ENCODE measurements at places on chromosomes 16 and 17. TPM values are rescaled to one million over a fixed set of nuclear protein-coding genes. Genes with fewer than 3 reads are reported as not detected.

The LRRC46 gene
- 0.10 TPM for total RNA-seq

The TERB1 gene
- total RNA-seq = not detected

The ABCC3 gene
- 29.7 TPM for total RNA-seq

The LCAT gene
- 11.8 TPM for total RNA-seq

The TRAF4 gene
- total RNA-seq = 32.4 TPM

The AOC3 gene
- 1.3 TPM for total RNA-seq

The MT2A gene
- total RNA-seq = 183 TPM

The SCN4A gene
- under 0.01 TPM for total RNA-seq

The CHRNB1 gene
- 5.2 TPM for total RNA-seq

The CACNG1 gene
- not detected for total RNA-seq

The SLC52A1 gene
- total RNA-seq = 0.13 TPM

The CD79B gene
- total RNA-seq = not detected

The RPUSD1 gene
- total RNA-seq = 28.9 TPM

The TMEM235 gene
- not detected for total RNA-seq

The TMEM114 gene
- total RNA-seq = not detected

The OTOP2 gene
- not detected for total RNA-seq

The SULT1A3 gene
- 4.0 TPM for total RNA-seq

Data from smooth muscle cell of the pulmonary artery (primary cell).